ENCODE measurements at places on chromosomes 2 and 18.

DNA sequence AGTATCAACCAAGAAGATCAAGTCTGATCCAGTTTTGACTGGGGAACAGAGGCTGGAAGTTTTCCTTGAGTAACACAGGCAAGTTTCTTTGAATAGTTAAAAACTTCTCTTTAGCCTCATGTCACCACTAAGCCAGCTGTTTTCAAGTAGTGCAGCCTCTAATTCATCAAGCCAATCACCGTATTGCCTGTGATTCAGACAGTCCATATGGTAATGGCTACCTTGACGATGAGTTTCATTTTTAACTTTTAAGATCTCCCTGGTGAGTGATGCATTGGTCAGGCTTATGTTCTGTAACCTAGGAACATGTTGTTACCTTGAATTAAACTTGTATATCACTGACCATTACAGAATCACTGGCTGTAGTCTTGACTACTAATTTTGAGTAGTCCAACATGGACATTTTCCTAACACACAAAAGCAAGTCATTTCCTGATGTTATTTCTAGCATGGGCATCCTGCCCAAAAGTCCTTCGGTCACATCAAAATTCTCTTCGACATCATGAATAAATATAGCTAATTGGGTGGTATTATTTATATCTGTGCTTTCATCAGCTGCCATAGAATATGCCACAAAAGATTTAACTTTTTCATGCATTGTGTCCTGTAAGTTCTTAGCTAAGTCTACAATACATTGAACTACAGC lies 238.8 kb upstream of the GCFC2 start:
- DNase-seq: no peak

GRCh38 chr18:65380986-65381385 lies 369.8 kb upstream of the CDH7 start:
- DNase-seq: no peak

DNA sequence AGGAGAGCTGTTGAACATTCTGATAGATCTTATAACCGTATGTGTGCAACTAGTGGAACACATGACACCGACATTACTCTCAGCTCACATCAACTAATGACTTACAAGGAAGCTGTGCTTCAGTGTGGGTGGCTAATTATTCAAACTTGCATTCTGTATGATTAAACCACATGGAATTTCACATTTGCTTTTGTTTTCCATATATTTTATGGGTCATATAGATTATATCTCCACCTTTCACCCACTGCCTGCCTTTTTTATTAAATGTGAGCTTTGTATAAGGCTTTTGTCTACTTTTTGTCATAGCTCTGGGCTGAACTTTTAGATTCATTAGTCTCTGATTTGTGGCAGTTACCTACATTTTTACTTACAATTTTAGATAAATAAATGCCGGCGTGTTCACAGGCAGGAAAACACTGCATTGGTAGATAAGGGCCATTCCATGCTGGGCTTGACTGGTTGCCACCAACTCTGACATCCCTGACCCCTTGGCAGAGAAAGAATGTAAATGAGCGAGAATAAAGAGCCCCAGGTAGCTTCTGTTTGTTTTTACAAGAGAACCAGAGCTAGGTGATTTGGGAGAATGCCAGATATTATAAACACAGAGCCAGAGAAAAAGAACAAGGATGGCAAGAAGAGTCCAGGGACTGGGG lies 35.7 kb downstream of the LYPD6 start:
- DNase-seq: no peak

DNA sequence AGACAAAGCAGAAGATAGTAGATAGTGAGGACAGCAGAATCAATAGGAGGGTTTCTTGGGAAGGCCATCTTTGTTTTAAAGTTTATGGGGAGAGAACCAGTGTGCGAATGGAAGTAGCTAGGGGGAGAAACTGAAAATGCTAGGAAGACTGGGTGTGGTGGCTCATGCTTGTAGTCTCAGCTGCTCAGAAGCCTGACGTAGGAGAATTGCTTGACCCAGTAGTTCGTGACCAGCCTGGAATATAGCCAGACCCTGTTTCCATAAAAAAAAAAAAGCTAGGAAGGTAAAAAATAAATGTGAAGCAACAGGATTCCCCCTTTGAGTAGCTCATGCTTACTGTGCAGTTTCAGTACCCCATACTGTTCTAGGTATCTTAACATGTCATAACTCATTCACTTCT lies 19.2 kb upstream of the DRC1 start:
- DNase-seq: no peak

GRCh38 chr2:240024766-240025165 lies 376 bp downstream of the NDUFA10 start:
- DNase-seq: peak; percentile 35

- no peak for DNase-seq
These were observed 327.6 kb downstream of the RDH14 start for GRCh38 chr2:18232731-18233438.

- DNase-seq: peak; percentile 40
These were observed 111.6 kb upstream of the DNMT3A start for GRCh38 chr2:25453199-25453905.

GRCh38 chr2:120831891-120832290 lies 96.2 kb downstream of the GLI2 start:
- no peak for DNase-seq

- DNase-seq: no peak
These were observed 141.2 kb upstream of the TWIST2 start for GRCh38 chr2:238706673-238707072.

DNA sequence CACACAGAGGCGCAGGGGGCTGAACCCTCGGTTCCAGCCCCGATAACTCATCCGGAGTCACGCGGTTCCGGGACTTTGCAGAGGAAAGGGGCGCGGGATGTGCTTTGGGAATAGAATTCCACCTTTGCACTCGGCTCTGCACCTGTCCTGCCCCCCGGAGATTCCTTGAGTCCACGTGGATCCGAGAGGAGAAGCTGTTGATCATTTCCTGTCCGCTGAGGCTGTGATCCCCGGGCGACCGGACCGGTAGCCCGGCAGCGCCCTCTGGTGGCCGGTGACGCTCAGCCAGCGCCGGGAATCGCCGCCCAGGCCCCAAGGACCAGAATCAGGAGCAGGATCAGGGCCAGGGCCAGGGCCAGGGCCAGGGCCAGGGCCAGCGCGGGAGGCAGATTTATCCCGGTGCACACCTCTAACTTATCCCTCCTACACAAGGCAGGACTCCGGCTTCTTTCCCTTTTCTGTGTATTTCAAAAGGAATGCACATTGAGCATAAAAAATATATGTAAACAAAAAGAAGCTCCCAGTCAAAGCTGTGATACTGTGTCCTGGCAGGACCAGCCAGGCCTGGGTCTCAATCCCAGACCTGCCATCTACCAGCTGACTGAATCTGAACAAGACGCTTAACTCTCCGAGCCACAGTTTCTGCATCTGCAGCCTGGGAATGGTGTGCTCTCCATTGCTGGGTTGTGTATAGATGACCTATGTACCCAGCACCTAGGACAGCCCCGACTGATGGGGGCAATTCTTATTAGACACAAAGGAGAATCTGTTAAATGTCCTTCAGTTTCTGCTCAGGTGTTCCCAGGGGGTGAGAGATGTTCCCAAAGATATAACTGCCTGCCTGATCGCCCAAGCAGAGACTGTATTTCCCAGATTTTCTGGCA lies 8.5 kb upstream of the SPATA3 start:
- peak; percentile 96 for DNase-seq

DNA sequence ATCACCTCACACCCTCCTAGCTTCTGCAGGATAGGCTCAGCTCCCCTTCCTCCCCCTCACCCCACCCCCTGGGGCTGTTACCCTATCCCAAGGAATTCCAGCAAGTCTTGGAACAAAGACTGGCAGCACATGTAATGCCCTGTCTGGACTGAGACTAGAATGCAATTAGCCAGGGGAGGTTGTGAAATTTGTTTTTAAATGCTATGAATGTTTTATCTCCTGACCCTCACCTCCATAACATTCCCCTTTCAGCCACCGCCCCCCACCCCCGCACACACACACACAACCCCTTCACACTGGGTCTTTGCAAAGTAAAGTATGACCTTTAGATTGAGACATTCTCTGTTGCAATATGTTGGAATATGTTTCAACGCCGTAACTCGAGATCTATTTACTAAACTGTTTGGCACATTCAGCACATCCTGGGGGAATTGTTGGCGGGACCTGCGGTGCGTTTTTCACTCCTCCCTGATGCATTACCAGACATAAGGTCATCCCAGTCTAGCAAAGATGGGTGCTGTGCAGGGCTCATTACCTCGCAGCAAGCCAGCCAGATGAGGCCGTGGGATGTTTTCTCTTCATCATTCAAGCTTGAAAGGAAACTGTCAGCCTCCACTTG lies 290.7 kb upstream of the SLC14A2 start:
- DNase-seq: peak; percentile 85

- DNase-seq: no peak
These were observed 37.6 kb upstream of the B3GNT7 start for GRCh38 chr2:231357931-231358330.

DNA sequence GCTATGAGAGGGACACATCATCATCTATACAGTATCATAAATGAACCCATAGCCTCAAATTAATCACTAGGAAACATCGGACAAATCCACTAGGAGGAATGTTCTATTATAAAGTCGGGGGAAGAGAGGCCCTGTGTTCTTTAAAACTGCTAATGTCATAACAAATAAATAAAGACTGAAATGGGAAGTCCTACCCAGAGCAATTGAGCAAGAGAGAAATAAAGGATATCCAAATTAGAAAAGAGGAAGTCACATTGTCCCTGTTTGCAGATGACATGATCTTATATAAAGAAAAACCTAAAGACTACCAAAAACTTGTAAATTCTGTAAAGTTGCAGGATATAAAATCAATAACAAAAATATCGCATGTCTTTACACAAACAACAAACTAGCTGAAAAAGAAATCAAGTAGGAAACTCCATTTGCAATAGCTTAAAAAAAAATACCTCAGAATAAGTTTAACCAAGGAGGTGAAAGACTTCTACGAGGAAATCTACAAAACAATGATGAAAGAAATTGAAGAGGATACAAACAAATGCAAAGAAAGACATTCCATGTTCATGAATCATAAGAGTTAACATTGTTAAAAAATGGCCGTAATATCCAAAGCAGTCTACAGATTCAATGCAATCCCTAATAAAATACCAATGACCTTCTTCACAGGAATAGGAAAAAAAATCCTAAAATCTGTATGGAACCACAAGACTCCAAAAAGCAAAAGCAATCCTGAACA lies 30.6 kb downstream of the RTN4 start:
- no peak for DNase-seq

GRCh38 chr2:215613280-215613679 lies 177.4 kb upstream of the FN1 start:
- no peak for DNase-seq

DNA sequence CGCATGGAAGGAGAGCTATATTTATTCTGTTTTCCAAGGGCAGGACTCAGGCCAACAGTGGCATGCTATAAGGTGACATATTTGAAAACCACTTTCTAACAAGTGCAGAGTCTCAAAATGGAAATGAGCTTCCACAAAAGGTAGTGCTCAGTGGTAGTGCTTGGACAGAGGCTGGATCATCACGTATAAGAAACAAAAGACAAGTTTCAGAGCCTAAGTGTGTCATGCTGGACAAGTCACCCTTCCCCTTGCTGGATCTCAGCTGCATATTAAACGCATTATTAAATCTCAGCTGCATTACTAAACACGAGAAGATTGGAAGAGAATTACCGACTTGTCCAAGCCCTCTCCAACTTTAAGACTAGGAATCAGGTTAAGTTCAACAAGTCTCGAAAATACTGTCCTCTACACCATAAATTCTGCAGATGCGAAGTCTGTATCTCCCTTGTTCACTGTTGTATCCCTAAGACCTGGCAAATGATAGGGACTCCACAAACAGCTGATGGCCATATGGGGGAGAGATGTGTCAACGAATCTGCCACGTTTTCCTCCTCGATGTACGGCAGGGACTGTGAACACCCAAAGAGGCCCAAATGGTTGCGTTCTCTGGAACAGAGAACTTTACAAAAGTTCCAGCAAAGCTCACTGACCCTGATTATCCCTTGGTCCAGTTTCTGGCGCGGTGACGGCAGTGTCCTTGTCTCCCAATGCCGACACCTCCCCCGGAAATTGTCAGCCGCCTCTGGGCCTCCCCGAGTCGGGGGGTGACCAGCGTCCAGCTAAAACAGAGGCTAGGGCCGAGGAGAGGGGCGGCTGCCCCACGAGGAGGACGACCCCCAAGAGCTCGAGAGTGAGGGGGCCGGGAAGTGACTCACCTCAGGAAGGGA lies 611 bp downstream of the NOL10 start:
- peak; percentile 30 for DNase-seq

- no peak for DNase-seq
These were observed 194.0 kb downstream of the ZNF407 start for GRCh38 chr18:74791501-74792194.

DNA sequence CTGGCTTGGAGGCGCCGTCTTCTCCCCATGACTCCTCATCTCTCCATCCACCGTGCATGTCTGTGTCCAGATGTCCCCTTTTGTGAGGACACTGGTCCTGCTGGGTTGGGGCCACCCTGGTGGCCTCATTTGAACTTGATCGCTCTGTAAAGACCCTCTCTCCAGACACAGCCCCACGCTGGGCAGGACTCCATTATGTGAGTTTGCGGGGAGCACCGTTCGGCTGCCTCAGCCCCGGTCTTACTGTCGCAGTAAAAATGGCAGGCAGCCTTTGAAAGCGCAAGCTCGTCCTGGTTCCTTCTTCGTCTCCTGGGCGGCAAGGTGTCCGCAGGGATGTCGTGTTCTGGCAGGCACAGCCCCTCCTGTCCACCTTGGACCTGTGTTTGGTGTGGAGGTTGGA lies 17.7 kb downstream of the NFATC1 start:
- no peak for DNase-seq

Data from GM03348 (cell line).